Activated CD8-positive, alpha-beta T cell treated with anti-CD3 and anti-CD28 coated beads, Interleukin-2, amount 10 ng/mL, durations not matched to agents 7 days and 5 days (primary cell): ENCODE measurements at places on chromosomes 7 and 10.

- no peak for DNase-seq
Measured at GRCh38 chr10:25505466-25505865, 330.7 kb downstream of the GPR158 start.

DNA sequence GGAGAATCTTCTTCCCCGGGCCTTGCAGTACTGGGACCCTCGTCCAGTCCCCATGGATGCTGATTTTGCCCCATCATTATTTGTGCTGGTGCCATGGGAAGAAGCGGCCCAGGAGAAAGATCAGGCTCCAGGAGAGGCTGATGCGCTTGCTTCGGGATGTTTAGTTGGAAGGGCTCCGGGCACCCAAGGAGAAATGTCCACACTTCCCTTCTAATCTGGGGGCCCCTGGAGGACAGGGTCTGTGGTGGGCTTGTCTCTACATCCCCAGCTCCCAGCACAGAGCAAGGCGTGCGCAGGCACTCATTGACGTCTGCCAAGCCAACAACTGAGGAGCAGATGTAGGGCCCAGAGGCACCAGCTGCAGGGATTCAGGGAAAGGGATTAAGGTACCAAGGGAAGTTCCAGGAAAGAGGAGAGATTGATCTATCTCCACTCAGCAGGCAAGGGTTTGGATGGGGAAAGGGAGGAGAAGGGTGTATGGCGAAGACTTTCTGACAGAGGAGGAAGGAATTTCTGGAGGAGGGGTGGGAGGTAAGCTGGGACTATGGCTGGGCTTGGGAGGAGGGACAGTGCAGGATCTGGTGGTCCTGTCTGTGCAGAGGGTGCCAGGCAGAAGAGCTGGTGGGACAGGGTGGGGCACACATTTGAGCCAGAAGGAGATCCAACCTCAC lies 38.7 kb upstream of the LEP start:
- no peak for DNase-seq

GRCh38 chr7:55254242-55254595 lies 110.9 kb upstream of the LANCL2 start:
- DNase-seq, result no peak

- no peak for DNase-seq
Measured at GRCh38 chr7:124208642-124209041, 175.8 kb upstream of the TMEM229A start.

- no peak for DNase-seq
Measured at GRCh38 chr7:101547916-101548661, 81.0 kb downstream of the MYL10 start.

DNA sequence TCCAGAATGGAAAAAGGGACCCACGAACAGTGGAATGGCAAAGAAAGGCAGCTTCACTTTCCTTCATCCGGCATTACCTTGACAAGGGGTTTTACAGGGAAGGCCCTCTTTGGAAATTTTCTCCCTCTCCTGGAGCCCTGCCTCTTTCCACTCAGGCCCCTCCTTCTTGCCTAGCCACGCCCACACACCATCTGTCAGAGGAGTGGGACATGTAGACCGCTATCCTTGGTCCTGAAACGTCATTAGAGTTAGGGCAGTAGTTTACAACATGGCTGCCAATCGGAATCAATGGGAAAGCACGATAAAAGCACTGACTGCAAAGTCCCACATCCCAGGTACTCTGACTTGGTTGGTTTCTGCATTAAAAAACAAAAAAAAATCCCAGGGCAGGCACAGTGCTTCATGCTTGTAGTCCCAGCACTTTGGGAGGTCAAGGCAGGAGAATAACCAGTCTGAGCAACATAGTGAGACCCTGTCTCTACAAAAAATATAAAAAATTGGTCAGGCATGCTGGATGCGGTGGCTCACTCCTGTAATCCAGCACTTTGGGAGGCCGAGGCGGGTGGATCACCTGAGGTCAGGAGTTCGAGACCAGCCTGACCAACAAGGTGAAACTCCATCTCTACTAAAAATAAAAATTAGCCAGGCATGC lies 96.4 kb downstream of the MARCHF5 start:
- no peak for DNase-seq

DNA sequence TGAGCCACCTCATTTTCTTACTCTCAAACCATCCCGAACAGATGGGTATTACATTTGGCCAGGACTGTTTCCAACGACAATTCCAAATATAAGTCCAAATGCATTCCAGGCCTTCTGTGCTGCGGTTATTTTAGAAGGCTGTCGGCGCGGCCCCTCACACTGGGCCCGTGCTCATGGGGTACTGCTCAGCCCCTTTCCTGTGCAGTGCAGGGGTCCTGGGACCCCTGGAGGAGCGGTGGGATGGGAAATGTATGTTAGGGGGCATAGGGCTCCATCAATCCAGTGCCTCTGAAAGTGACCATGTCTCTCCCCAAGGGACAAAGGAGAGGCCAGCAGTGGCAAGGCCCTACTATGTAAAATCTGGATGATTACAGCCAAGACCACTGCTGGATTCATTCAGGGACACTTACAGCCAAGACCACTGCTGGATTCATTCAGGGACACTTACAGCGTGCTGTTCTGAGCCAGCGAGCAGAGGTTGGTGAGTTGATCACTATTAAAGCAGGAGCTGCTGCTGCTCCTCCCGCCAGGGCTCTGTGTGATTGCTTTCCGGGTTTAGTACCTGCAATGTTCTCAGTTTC lies 66.3 kb downstream of the CHST15 start:
- no peak for DNase-seq

GRCh38 chr7:28207486-28208158 lies 27.0 kb upstream of the JAZF1 start:
- DNase-seq, result no peak

- no peak for DNase-seq
Measured at GRCh38 chr10:82358486-82359099, 483.6 kb downstream of the NRG3 start.

GRCh38 chr7:157411580-157411979 lies 74.8 kb downstream of the DNAJB6 start:
- DNase-seq, result peak; percentile 36

DNA sequence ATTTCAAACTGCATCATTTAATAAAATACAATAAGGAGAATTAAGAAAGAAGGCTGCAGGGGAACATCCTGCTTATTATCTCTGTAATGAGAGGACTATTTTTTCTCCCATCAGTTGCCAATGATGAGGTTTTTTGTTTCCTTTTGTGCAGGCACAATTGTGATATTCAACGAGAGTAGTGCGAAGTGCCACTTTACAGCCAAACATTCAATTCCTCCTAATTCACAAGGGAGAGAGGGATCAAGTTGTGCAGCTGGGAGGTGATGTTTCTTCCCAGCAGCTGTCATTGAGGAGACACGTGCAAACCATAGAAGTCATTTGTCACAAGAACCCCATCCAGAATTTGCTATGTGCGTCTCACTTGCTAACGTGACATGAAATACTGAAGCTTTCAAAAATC lies 81.6 kb upstream of the ICA1 start:
- DNase-seq, result no peak

DNA sequence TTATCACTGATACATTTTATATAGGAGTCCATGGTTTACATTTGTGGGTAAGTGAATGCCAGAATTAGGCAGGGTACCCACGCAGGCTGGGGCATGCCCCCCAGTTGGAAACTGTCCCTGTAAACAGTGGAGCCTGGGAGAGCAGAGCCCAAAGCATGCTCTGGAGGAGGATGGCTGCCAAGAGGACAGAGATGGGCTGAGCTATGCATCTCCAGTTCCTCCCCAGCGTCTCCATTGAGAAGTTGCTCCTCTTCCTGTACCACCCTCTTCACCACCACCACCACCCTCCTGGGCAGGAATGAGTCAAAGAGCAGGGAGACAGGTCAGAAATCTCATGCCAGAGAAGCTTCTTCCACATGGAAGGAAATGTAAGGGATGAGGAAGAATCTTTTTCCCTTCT lies 67.7 kb upstream of the KMT2E start:
- DNase-seq, result no peak

GRCh38 chr10:58631715-58632114 lies 119.0 kb downstream of the BICC1 start:
- DNase-seq, result no peak

DNA sequence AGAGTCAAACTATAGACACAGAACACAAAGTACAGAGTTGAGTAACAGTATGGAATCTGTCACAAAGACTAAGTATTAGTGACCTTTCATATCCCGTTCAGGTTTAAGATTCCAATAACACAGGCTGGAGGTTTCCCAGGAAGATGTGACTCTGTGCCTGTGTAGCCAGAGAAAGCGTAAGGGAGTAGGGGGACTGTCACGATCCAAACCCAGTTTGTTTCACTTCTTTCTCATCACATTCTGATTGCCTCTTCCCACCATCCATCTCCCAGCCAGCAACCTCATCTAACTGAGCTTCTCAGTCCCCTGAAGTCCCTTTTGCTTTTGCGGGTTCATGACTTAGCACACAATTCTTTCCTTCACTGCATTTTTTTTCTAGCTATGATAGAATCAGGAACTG lies 76.4 kb upstream of the NPVF start:
- no peak for DNase-seq

GRCh38 chr10:132571650-132572544 lies 34.3 kb downstream of the INPP5A start:
- peak; percentile 82 for DNase-seq

DNA sequence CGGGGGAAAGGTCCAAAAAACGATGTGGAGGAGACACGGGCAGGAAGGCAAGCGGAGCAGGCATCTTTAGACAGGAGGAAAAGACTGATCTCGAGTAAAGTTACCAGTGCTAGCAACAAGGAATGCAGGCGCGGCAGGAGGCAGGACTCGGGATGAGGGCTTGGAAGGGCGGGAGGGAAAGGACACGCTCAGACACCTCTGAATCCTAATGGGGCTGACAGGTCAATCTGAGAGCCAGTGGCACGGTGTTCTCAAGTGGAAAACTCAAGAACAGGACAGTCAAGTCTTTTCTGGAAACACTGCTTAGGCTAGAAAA lies 155.3 kb upstream of the COBL start:
- no peak for DNase-seq

DNA sequence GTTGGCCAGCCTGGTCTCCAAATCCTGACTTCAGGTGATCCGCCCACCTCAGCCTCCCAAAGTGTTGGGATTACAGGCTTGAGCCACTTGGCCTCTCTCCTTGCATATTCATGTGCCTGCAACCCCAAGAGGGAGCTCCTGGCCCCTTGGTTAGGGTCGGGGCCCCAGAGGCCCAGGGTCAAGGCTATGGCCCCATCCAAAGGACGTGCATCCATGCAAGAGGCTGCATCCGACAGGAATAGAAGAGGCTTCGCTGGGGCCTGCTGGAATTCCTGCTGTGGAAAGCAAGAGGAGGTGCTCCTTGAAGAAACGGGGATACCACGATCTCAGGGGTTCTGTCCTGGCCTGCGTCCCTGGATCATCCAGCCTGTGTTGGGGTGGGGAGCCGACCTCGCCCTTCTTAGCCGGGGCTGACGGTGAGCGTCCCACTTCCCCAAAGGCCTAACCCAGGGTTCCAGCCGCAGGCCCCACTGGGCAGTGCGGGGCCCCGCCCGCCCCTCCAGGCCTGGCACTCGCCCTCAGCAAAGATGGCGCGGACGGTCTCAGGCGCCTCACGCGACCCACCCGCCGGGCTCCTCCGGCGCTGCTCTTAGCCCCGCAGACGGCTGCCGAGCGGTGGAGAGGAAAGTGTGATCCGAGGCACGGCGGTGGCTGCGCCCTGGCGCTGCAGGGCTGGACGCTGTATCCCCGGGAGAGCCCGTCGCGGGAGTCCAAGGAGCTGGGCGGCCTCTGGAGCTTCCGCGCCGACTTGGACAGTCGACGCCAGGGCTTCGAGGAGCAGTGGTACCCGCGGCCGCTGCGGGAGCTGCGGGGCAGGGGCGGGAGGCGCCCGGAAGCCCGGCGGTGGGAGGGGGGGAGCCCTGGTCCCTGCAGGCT lies 54.7 kb downstream of the ZNF727 start:
- DNase-seq, result no peak

GRCh38 chr7:115632636-115633035 lies 397.9 kb downstream of the TFEC start:
- no peak for DNase-seq

GRCh38 chr7:149459540-149460452 lies 1.1 kb downstream of the ZNF777 start:
- no peak for DNase-seq

DNA sequence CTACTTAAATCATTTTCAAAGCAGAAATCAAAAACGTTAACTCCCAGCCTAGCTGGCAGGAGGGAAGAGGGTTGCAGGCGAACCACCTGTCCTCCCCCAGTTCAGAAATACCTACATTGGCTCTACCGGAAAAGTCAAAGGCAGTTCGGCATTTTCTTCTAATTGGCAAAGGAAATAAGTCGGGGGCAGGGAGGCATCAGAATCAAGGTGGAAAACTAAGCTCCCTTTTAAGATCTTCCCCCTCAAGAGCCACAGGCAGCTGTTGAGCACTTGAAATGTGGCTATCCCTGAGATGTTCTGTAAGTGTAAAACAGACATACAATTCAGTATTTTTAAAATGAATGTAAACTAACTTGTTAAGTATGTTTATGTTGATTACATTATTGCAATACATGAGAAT lies 957 bp upstream of the ELMO1 start:
- DNase-seq, result no peak

DNA sequence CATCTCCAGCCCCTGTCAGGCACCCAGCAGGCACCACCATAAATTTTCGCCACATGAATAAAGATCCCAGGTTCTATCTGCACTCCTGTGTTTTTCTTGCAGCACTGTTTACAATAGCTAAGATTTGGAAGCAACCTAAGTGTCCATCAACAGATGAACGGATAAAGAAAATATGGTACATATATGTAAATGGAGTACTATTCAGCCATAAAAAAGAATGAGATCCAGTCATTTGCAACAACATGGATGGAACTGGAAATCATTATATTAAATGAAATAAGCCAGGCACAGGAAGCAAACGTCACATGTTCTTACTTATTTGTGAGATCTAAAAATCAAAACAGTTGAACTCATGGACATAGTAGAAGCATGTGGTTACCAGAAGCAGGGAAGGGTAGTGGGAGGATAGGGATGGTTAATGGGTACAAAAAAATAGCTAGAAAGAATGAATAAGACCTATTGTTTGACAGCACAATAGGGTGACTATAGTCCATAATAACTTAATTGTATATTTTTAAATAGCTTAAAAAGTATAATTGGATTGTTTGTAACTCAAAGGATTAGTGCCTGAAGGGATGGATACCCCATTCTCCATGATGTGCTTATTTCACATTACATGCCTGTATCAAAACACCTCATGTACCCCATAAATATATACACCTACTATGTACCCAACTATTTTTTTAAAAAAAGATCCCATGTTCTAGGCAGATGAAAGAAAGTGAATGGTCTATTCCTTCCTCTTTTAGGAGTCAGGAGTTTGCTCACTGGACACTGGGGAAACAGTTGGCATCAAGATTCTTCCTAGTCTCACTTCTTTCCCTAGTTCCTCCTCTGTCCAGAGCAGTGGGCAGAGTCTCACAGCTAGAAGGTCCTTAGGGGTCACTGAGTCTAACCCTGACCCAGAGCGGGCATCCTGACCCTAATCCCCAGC lies 1.0 kb upstream of the NPFFR1 start:
- no peak for DNase-seq

GRCh38 chr7:142733271-142733670 lies 16.0 kb upstream of the PRSS1 start:
- no peak for DNase-seq

GRCh38 chr10:94439275-94439861 lies 37.0 kb downstream of the TBC1D12 start:
- no peak for DNase-seq
